ENCODE measurements at places on chromosomes 4 and X.

- DNase-seq, result peak; percentile 54
These were observed 50.2 kb downstream of the PRKG2 start for GRCh38 chr4:81164623-81165416.

DNA sequence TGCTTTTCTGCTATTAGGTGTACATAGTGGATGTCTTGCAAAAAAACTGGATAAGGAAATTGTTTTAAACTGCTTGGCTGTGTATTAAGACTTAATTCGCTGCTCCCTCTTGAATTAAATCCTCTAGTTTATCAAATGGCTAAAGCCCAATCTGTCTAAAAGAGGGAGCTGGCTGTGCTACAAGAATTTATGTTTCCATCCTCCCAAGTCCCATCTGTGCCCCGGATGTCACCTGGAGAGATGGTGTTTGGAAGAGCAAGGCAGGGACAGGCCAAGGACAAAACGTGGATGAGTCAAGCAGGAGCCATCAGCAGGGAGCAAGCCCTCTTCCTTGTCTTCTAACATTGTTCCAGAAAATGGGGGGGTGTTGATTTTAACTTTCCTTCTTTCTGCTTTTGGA is 171.3 kb upstream of the LCORL start:
- no peak for DNase-seq

DNA sequence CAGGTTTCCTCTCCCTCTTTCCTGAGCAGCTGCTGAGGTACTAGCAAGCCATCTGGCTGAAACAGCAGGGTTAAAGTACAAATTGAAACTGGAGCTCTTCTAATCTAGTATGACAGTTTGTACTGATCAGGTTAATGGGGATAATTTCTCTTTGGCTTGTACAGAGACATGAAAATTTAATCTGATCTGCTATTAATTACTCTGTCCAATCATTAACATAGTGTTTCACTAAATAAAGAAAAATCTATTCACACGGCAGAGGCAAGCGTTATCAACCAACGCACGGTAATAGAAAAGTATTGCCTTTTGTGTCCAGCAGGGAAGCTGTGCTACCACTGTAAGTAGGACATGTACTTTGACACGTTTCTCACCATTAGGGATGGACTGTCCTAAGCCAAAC is 71.1 kb downstream of the IGSF1 start:
- no peak for DNase-seq

- DNase-seq, result no peak
These were observed 1235.3 kb downstream of the FSTL5 start for GRCh38 chr4:160928482-160928881.

DNA sequence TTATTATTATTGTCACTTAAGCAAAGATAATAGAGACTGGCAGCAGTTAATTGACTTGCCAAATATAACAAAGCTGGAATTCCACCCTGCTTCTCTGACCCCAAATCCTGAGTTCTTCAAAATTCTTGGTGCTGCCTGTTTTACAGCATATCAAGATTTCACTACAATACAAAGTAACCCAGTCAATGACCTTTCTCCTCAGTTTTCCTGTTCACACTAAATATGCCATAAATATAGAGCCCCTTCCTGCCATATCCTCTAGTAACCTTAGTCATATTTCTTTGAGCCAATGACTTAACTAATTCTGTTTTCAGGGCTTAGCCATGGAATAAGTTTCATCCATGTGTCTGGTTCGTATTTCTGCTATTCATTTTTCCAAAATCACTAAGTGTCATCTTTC is 315.3 kb upstream of the HS3ST1 start:
- no peak for DNase-seq
